NCI-H1417 (cell line): ENCODE measurements at places on chromosomes 1 and 21.
A peak's percentile ranks its signal among the peaks of the same experiment; 100 is the strongest.

DNA sequence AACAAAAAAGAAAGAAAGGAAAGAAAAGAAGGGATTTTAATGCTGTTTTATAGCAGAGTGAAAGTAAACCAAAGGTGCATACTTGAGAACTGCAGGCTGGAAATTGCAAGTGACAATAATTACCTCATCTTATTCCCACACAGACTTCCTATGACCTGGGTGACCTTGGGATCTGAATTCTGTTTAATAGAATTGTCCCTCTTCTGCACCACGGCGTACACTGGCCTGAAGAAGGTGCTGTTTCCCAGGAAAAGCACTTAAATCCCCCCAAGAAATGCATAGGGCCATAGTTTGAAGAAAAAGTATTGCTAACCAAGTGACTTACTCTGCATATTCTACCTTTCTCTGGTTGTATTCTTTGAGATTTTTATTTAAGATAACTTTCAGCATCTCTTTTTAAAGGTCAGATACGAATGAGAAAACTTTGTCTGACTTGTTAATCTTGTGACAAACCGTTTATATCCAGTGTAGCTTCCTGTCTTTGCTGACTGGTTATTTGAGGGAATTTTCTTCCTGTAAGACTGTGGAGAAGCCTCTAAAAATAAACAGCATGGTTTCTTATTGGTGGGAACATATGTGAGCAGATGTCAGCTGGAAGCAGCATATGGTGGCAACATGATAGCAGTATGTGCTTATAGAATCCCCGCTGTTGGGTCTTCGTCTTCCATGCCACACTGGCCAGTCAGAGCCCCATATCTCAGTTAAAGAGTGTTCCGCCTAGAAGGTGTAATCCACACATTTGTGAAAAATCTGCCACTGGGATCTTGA is 16.3 kb downstream of the TGFB2 start:
- DNase-seq, result peak; percentile 13

GRCh38 chr21:42467140-42467983 is 28.7 kb downstream of the RSPH1 start:
- peak; percentile 44 for DNase-seq

GRCh38 chr21:43187715-43188114 is 18.9 kb downstream of the CRYAA start:
- no peak for DNase-seq

GRCh38 chr1:78224861-78225552 is 179.2 kb downstream of the GIPC2 start:
- DNase-seq, result peak; percentile 8

DNA sequence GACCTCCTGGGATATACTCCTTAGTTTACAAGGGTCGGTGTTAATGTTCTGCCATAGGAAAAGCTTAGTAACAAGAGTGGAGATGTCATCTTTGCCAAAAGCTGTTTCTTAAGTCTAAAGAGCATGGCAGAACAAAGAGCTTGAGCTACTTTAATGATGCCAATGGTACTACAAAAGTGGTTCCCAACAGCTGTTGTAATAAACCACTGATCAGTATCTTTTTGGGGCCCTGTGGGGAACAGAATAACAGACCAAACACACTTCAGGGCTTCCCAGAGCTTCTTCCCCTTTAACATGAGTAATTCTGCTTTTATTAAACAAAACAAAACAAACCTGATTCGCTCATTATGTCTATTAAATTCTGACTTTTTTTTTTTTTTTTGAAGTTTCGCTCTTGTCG is 116.3 kb downstream of the NCAM2 start:
- no peak for DNase-seq

- DNase-seq, result no peak
Observed at GRCh38 chr1:224333939-224334786, 4.2 kb upstream of the NVL start.

DNA sequence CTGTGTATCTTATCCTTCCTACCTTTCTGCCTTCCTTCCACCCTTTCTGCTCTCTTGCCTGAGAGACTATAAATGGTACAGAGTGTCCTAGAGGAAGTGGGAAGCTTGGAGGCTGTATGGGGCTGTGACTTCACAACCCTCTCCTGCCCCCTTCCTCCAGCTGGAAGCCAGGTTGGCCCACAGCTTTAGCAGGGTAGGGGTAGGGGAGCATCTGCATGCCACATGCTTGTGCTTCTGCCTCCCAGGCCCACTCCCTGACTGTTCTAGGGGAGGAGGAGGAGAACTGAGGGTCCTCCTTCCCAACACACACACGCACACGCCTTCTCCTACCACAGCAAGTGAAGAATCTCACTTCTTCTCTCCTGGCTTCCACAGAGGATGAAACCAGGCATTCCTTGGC is 3.9 kb upstream of the SLC27A3 start:
- DNase-seq, result no peak

GRCh38 chr1:212225416-212225815 is 59.8 kb upstream of the PPP2R5A start:
- no peak for DNase-seq

DNA sequence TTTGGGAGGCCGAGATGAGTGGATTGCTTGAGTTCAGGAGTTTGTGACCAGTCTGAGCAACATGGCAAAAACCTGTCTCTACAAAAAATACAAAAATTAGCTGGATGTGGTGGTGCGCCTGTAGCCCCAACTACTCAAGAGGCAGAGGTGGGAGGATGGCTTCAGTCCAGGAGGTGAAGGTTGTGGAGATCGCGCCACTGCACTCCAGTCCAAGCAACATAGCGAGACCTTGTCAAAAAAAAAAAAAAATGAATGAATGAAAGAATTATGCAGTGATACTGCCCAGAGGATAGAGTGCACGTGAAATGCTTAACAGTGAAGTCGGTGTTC is 429 bp upstream of the DPH2 start:
- DNase-seq, result no peak

GRCh38 chr1:33433509-33434362 is 2.8 kb upstream of the PHC2 start:
- DNase-seq, result no peak

- no peak for DNase-seq
Observed at GRCh38 chr1:219405531-219406331, 207.2 kb downstream of the ZC3H11B start.

DNA sequence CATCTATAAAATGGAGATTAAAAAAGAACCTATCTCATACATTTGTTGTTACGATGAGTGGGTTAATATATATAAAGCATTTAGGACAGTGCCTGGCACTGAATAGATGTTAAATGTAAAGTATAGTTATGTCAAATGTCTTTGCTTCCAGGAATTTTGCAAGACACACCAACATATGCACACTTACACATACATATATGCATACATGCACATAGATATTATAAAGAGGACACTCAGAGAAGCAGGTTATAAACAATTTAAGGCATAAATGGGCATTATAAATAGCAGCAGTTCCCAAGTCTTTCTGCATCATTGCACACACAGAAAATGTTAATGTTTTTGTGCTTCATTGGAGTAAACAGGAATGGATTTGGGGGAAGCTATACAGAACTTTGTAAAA is 13.3 kb downstream of the CYP4X1 start:
- DNase-seq, result no peak

GRCh38 chr1:240597153-240597745 is 14.7 kb downstream of the GREM2 start:
- no peak for DNase-seq

- DNase-seq, result no peak
Observed at GRCh38 chr1:175479521-175480342, 263.7 kb downstream of the TNR start.

DNA sequence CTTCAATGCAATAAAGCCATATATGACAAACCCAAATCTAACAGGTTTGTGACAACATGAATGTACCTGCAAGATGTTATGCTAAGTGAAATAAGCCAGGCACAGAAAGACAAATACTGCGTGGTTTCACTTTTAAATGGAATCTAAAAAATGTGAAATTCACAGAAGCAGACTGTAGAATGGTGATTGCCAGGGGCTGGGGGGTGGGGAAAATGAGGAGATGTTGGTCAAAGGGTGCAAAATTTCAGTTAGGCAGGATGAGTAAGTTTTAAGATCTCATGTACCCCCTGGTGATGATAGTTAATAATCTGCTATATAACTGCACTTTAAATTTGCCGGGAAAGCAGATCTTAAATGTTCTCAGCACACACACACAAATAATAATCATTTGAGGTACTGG is 160.5 kb downstream of the PTBP2 start:
- DNase-seq, result no peak

- no peak for DNase-seq
Observed at GRCh38 chr1:247936415-247936814, 11.7 kb downstream of the OR2AJ1 start.

DNA sequence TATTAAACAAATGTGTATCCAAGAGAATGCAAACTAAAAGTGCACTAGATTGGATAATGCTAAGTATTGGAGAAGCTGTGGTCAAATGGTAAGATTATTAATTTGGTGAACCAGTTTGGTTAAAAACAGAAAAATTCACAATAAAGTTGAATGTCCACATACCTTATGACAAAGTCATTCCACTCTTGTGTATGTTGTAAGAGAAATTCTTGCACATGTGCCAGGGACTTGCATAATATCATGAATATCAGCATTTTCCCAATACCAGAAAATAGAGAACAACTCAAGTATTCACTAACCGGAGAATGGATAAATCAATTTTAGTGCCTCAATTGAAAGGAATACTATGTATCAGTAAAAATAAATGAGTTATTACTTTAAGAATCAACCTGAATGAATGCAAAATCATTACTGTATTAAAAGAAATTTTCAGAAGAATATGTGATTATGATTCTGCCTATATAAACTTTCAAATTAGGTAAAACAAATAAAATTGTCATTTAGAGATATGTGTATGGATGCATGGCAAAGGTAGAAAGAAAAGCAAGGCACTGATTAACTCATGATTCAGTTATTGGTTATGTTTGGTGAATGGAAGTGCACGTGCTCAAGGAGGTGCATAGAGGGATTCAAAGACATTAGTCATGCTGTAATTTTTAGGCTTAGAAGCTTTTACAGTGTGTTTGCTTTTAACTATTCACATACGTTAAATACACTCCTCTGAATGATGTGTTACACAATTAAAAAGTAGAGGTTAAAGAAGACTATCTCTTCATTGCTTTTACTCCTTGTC is 217.4 kb upstream of the KCNK2 start:
- DNase-seq, result no peak

- no peak for DNase-seq
Observed at GRCh38 chr1:75087278-75087677, 46.9 kb upstream of the LHX8 start.

- DNase-seq, result no peak
Observed at GRCh38 chr1:208910161-208910560, 666.0 kb upstream of the PLXNA2 start.

DNA sequence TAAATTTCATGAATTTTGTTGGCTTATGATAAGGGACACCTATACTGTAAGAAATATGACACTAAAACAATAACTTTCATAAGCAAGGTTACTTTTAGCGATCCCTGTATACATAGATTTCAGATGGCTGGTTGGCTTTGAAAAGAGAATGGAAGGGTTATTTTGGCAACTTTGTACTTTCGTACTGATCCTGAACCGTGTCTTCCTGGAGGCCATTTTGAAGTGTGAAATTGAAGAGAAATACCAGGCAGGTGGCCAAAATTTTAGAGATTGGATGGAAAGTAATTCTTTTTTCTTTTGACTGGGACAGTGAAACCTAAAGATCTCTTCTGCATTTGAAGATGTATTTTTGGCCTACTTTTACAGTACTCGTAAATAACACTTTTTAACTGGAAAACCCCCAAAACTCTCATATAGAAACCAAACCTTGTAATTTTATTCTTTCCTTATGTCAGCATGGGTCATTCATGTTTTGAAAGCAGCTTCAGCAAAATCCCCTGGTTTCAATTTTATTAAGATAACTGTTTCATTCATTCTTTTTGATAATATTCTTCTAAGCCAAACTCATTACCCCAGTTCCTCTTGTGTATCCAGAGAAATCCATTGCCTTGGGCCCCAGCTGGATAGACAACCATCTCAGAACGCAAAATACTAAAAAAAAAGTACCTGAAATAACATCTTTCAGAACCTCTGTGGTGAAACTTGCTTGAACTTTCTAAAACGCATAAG is 38.4 kb upstream of the ZNF281 start:
- no peak for DNase-seq
